ENCODE measurements at places on chromosomes 12 and 14.

- DNase-seq, result no peak
Observed at GRCh38 chr14:104706733-104707607, 17.1 kb upstream of the ADSS1 start.

DNA sequence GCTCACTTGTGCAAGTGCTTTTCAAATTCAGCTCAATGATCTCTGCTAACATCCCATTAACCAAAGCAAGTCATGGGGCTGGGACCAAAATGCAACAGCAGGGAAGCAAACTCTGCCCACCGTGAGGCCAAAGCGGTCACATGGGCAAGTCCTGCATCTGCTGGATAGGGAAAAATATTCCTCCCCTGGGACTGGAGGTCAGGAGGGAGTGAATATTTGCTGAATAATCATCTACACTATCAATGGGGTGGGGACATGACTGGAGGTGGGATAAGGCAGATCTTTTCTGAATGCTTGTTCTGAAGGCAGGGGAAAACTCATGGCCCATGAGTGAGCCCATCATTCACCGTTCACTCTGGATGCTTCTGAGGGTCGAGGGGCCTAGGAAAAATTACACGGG is 45.1 kb upstream of the VRK1 start:
- no peak for DNase-seq

DNA sequence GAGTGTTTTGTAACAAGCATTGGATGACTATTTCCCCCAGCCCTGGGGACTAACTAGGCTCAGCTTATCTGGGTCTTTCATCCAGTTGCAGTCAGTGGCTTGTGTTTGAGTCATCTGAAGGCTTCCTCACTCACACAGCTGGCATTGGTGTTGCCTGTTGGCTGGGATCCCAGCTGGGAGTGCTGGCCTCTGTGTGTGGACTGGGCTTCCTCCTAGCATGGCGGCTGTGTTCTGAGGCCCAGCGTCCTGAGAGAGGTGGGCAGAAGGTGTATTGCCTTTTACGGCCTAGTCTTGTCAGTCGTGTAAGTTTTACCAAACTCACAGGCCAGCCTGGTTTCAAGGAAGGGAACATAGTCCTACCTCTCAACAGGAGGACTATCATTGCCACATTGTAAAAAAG is 28.3 kb upstream of the PPP2R5C start:
- no peak for DNase-seq

DNA sequence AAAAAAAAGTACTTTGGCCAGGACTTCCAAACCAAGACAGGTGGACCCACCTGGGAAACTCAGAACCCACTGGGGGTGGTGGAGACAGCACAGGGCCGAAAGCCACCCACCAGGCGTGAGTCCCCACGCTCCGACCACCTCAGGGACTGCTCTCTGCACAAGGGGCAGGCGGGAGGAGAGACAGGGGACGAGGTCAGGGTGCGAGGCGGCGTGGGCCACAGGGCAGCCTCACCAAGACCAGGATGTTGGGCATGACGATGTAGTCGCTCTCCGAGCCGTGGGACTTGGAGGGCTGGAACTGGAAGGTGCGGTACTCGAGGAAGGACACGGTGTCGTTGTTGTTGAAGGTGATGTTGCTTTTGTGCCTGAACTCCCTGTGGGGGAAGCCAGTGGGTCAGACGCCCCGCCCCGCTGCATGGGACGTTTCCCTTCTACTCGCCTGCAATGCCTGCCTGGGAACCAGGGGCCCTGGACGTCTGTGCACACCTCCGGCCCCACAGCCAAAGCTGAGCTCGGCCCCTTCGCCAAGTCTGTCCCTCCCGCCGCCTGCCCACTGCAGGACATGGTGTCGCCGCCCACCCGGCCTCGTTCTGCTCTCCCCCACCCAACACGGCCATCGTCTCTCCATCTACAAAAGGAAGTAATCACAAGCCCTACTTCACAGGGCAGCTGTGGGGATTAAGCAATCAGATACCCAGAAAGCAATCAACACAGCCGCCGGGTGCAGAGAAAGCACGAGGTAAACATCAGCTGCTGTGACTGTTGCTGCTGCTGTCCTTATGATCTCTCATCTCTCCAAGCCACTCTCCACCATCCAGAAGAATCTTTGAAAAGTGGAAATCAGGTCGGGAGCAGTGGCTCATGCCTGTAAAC is 48.7 kb downstream of the SCARB1 start:
- no peak for DNase-seq

DNA sequence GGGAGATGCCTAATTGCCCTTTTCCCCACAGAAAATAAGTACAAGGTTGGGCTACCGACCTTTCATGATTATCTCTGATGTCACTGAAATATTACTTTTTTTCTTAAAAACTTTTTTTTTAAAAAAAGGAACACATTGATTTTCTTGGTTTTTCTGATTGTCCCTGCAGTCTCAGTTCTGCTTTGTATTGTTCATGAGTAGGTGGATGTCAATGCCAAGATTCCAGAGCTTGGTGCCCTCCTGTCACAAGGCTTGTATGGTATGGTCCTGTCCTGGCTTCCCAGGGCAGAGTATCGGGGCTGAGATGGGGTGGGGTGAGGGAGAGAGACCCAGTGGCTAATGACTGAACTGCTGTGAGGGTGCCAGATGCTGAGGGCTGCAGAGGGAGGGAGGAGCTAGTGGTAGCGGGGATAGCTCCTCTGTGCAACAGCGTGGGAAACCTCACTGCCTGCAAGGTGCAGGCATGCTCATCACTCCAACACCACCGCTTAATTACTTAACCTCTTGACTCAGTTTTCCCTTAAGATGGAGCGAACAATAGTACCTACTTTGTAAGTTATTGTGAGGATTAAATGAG is 4.4 kb upstream of the CTDSP2 start:
- DNase-seq, result no peak

DNA sequence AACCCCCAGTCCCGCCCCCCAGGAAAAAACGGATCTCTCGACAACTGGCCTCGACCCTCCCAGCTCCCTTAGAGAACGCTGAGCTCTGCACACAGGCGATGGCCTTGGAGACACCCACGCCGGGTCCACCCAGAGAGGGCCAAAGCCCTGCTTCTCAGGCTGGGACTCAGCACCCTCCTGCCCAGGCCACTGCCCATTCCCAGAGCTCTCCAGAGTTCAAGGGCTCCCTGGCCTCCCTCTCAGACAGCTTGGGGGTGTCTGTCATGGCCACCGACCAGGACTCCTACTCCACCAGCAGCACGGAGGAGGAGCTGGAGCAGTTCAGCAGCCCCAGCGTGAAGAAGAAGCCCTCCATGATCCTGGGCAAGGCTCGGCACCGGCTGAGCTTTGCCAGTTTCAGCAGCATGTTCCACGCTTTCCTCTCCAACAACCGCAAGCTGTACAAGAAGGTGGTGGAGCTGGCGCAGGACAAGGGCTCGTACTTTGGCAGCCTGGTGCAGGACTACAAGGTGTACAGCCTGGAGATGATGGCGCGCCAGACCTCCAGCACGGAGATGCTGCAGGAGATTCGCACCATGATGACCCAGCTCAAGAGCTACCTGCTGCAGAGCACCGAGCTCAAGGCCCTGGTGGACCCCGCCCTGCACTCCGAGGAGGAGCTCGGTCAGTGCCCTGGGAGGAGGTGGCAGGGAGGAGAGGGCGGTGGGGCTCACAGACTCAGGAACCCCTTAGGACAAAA is 95.8 kb downstream of the LGMN start:
- no peak for DNase-seq

DNA sequence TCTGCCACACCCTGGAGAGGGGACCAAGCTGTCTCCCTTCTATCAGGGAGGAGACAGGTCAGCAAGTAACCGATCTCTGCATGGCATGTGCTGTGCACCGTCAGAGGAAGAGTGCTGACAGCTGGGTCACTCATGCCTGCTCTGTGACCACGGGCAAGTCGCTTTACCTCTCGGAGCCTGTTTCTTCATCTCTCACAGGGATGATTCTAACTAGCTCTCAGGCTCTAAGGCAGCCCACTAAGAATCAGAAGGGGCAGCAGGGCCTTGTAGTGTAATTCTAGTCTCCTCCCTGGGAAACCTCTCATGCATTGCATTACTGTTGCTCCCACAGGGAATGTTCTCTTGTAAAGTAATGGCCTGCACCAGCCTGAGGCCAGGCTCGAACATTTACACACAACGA is 11.9 kb downstream of the CD9 start:
- no peak for DNase-seq

DNA sequence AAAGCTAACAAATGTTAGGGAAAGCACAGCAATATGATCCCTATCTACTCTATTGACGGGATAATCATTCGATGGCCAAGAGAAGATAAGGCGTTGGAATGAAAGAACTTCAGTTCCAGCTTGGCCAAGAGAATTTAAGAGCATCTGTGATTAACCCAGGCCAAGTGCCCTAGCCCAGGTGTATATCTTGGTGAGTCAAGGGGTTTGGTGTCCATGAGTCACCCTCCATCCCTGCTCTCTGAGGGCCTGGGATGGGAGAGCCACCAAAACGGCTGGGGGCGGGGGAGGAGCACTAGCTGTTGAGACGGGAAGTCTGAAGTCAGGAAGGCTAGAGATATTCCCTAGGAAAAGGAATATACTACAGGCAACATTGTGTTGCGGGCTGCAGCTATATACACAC is 13.0 kb downstream of the TBPL2 start:
- DNase-seq, result no peak

DNA sequence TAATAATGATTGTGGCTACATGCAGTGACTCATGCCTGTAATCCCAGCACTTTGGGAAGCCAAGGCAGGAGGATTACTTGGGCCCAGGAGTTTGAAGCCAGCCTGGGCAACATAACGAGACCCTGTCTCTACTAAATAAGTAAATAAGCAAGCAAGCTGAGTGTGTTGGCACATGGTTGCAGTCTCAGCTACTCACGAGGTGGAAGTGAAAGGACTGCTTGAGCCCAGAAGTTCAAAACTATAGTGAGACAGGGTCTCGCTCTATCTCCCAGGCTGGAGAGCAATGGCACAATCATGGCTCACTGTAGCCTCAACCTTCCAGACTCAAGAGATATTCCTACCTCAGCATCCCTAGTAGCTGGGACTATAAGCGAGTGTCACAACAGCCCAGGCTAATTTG is 64.7 kb downstream of the RPS6KA5 start:
- no peak for DNase-seq

GRCh38 chr12:67593041-67593440 is 55.5 kb upstream of the DYRK2 start:
- no peak for DNase-seq

- no peak for DNase-seq
Observed at GRCh38 chr14:96799489-96800054, 2.4 kb downstream of the VRK1 start.

GRCh38 chr12:92927055-92927435 is 2.0 kb downstream of the EEA1 start:
- DNase-seq, result peak; percentile 37

GRCh38 chr12:10901427-10901826 is 7.9 kb downstream of the TAS2R13 start:
- no peak for DNase-seq

- no peak for DNase-seq
Observed at GRCh38 chr14:79809849-79810612, 401.3 kb downstream of the DIO2 start.

GRCh38 chr14:56273155-56273554 is 154.9 kb downstream of the PELI2 start:
- no peak for DNase-seq

- no peak for DNase-seq
Observed at GRCh38 chr12:92010368-92010767, 135.3 kb downstream of the BTG1 start.

DNA sequence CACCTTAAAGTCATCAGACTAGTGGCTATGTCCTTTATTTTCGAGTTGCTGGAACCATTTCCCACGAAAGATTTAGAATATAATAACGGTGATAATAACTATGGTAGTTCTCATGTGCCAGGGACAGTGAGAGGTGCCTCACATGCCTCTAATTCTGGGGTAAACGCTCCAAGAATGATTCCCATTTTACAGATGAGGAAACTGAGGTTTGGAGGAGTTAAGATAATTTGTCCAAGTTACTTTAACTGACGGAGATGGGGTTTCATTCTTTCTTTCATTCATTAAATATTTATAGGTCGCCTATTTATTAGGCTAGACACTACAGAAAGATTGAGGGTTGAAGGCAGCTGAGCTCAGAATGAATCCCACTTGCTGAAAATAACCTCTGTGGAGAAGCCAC is 30.7 kb upstream of the FOS start:
- DNase-seq, result no peak

GRCh38 chr14:35406506-35407305 is 2.2 kb upstream of the NFKBIA start:
- no peak for DNase-seq

- DNase-seq, result no peak
Observed at GRCh38 chr12:89752341-89752740, 43.7 kb upstream of the ATP2B1 start.

DNA sequence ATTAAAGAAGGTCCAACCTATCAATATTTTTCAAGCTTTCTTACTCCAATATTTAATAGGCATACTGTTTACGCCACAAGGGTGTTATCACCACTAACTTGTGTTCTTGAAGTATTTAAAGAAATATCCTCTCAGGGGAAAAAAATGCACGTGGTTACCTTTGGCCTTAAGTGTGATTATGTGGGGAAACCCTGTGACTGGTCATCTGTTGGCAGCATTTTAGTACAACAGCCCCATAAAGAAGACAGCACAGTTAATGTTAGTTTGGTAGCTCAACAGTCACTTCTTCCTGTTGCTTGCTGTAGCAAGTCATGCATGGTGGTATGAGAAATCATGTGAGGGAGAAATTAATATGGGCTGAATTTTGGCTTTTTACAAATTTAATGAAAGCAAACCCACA is 1021.5 kb upstream of the TMEM132C start:
- DNase-seq, result no peak

DNA sequence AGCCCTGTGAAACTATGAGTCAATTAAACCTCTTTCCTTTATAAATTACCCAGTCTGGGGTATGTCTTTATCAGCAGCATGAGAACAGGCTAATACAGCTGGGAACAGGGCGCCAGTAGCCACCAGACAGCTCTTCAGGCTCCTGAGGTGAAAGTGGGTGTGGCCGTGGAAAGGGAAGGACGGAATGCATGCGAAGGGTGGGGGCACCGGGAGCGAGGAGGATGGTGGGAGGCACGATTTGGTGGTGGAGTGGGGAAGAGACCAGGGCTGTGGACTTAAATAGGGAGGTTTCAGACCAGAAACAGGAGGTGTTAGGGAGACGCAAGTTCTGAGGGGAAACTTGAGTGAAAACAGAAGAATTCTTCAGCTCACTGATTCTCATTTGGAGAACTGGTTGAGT is 44.1 kb upstream of the CHST11 start:
- DNase-seq, result no peak

DNA sequence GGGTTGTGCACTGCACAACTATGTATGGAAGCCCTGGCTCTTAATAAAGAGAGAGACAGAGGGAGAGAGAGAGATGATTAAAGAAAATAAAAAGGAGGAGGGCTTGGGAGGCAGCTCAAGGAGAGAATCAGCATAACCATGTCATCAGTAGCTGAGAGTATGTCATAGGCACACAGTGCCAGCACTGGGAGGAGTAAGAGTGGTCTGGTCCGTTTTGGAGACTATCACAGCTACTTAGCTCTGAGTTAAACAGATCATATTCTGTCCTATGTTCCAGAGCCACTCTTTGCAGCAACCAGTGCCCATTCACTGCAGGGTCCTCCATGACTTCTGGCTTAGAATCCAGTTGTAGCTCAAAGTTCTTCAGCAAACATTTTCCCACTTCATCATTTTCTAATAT is 59.0 kb downstream of the GTF2A1 start:
- no peak for DNase-seq

All from activated T-cell treated with anti-CD3 and anti-CD28 coated beads for 48 hours (primary cell).